Spinal cord (tissue), 10 donors: ENCODE measurements at places on chromosomes 12 and 14.

DNA sequence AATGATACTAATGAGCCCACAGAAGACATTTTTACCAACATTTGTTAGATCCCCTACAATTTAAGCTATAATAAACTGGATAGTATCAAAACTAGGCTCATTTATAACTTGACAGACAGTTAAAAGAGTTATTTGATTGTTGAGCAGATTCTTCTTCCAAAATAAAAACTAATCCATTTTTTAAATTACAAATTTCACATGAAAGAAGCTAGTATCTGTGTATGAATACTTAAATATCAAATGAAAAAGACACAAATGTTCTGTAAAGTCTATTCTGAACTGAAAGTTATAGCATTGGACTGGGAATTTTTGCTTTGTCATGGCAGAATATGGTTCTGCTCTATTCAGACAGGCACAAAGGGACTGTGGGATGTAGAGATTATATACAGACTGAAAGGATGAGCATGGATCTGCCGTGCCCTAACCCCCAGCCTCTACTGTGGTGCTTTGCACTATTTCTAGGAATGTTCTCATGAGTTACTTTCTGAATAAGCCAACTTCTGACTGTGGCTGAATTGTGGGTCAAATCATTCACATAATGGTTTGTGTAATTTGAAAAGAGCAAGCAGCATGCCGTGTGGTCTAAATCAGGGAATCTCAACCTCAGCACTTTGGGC, 352.7 kb downstream of the KCNH5 start:
- DNase-seq, result no peak

DNA sequence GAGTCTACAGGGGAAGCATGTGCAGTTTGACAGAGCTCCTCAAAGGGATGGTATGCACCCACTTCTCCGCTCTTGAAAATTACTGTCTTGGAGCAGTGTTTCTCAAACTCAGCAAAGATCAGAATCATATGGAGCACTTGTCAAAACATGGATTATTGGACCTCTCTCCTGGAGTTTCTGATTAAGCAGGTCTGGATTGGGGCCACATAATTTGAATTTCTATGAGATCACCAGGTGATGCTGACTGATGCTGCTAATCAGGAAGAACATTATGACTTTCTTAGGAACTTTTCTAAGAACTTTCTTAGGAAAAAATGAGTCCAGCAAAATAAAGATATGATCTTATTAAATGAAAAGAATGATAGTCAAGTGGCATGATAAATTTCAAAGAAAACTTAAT, 144.3 kb downstream of the CPNE8 start:
- DNase-seq, result no peak

DNA sequence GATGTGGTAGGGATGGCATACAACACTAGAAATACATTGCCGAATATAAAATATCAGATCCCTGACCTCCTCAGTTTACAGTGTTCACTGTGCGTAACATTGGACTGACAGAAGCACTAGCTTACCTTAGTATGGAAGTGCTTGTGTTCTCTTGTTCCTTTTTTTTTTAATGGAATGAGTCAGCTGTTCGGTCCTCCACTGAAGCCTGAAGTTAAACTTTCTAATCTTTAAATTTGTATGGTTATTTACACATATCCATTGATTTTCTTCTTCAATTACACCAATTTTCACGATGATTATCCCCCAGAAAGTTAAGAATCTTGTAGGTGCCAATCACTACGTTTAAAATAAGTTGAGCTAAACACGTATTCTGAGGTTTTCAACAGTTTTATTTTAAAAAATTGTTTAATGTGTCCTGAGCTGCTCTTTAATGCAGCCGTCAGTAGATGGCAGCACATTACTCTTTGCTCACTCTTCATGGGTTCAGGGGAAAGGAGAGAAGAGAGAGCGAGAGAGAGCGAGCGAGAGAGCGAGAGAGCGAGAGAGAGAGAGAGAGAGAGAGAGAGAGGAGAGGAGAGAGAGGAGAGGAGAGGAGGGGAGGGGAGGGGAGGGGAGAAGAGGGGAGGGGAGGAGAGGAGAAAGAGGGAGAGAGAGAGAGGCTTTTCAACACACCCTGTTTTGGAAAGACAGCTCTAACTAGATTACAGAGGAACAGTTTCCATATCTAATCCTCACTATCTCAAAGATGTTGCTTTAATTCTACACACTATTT, 134.7 kb upstream of the SCAF11 start:
- peak; percentile 54 for DNase-seq

GRCh38 chr14:91778217-91778616, 46.3 kb upstream of the CATSPERB start:
- no peak for DNase-seq

- no peak for DNase-seq
Measured at GRCh38 chr14:91027561-91027960, 32.9 kb downstream of the RPS6KA5 start.

DNA sequence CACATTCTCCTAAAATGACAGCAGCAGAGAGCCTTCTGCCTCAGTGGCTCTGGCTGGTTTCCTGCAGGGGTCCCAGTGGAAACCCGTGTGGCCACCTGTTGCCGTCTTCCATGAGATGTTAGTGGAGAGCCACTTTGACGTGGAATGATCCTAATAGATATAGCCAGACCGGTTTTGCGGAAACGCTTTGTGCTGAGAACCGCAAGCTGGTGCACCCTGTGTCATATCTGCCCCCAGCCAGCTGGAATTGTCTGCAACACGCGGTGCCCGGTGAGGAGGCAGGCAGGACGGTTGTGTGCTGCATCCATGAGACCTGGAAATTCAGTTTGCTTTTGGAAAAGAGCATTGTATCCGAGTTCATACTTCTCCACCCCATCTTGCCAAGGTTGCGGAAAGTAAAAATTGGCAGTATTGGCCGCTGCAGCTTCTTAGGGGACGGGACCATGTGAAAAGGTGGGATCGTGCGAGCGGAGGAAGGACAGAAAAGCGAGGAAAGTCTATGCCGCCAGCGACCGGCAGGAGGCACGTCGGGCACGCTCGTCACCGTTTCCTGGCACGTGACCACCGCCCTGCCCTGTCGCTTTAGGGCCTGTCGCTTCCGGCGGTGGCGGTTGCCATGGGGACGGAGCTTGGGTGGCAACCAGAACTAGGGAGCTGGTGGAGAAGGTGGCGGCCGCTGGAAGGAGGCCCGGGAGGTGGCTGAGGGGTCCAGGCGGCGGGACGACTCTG, at the start of gene CFAP251:
TSS of gene CFAP251 (plus strand) at position 643 of the 729 bp plus-strand sequence. CDS start 2,714 bp downstream, outside the sequence.
- DNase-seq, result no peak

- peak; percentile 10 for DNase-seq
Measured at GRCh38 chr12:21613931-21614330, 9.3 kb upstream of the GYS2 start.

DNA sequence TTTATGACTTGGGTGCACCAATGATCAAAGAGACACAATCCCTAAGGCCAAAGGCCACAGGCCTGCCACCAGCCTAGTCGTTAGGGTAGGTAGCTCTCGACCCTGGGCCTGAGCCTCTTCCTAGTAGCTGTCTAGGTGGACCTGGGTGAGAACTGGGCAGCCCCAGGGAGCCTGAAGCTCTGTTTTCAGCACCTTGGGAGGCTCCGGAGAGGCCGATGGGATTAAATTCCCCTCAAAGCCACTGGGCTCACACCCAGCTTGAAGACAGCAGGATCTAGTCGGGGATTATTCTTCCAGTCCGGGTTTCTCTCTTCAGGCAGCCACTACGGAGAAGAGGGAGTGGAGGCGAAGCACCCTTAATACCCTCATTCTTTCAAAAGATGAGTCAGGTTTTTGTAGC, 79.8 kb downstream of the TMEM260 start:
- DNase-seq, result no peak

DNA sequence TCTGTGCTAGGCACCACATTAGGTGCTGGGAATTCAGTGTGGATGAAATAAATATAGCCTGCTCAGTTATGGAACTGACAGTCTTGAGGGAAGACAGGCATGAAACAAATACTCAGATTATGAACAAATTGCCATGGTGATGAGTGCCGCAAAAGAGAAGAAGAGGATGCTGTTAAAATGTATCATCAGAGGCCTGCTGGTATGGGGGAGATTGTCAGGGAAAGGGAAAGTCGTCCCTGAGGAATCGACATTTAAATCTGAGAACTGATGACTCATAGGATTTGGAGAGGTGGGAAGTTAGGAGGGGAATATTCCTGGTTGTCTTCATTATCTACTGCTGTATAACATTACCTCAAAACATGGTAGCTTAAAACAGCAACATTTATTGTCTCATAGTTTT, 42.0 kb downstream of the PPP1R36 start:
- DNase-seq, result no peak

GRCh38 chr14:31024577-31025366, 677 bp upstream of the AP4S1 start:
- no peak for DNase-seq

- no peak for DNase-seq
Measured at GRCh38 chr14:100105357-100106169, 40.3 kb downstream of the EVL start.

GRCh38 chr12:1576410-1577241, 17.8 kb downstream of the FBXL14 start:
- DNase-seq, result no peak

DNA sequence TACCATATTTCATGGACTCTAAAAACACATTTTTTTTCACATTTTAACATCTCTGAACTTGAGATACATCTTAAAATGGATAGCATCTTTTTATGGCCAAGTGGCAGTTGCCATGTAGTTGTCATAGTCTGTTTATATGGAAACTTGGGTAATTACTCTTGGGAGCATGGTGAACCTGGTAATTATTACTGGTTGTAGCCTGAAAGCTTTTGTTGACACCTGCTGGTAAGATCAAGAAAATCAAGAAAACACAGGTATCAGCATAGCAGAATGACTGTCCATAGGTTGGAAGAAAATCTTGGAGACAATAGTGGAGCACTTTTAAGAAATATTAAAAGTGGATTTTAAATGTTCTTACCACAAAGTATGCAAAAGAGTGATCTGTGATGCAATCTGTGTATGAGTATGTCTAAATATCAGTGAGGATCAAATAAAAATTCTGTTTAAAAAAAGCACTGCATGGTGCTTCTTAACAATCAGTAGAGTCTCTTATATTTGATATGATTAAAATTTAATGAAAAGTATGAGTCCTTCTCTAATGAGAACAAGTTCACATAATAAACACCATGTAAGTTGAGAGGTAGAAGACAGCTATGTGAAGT, 44.2 kb downstream of the TTC8 start:
- DNase-seq, result no peak

GRCh38 chr12:6090803-6091202, 33.7 kb downstream of the VWF start:
- DNase-seq, result no peak

- no peak for DNase-seq
Measured at GRCh38 chr14:29316936-29317335, 550.3 kb downstream of the FOXG1 start.

DNA sequence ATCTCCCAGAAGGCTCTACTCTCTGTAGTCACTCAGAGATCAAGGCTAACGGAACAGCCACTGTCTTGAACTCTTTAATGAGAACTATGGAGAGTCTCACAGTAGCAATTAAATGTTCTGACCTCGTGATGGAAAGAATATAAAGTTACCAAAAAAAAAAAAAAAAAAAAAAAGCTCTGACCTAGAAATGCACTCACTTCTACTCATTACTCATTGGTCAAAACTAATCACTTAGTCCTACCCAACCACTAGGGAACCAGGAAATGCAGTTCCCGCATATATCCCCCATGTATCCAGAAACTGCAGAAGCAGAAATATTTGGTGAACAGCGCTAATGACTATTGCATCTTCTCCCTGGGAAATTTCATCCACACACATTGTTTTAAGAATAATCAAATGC, 29.5 kb upstream of the C12orf76 start:
- no peak for DNase-seq

DNA sequence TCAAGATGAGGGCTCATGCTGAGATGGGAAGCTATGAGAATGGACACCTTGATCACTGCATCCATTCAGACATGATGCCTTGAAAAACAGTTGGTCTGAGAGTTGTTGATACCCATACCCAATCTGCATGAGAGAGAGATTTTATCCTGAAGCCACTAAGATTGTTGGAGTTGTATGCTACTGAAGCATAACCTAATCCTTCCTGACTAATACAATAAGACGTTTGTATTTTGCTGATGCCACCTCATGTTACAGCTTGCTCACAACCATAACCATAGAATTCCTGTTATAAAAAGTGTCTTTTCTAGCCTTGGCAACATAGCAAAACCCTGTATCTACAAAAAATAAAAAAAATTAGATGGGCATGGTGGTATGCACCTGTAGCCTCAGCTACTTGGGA, 12.7 kb upstream of the SERPINA1 start:
- no peak for DNase-seq

GRCh38 chr14:104424406-104425072, 155.0 kb upstream of the C14orf180 start:
- DNase-seq, result peak; percentile 93

DNA sequence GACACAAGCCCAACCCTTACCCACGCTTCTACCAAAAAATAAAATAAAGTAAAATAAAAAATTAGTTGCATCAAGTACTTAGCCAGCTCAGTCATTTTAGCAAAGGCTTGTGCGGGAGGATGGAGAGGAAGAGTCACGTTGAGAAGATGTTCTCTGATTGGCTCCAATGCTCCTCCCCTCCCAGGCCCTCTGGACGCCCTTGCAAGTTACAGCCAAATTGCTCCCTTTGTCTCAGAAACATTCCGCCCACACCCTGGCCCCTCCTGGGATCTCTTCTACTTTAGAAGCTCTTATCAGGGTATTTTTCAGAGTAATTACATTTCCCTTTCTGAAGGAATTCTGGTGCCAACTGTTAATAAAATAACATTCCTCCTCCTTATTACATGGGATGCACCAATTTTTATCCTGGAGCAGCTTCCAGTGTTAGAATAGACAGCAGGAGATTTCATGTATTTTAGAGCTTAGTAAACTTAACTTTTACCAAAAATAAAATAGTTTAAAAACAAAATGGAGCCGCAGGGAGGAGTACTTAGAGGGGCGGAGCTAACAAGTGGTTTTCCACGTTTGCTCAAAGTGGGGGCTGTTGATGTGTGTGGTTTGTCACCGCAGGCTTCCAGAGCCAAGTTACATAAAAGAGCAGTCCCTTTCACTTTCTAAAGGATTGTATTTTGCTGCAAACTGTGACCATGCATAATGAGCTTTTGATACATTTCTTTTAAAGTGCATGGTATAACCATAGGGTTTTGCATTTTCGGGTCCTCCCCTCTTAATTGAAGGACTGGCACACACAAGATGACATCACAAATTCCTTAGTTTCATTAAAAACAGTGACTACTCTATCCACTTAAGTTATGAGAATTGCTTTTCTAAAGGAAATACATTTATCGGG, 71.7 kb upstream of the RAP1B start:
- DNase-seq, result peak; percentile 46
